ENCODE measurements at places on chromosomes 2 and 18.
A peak's percentile ranks its signal among the peaks of the same experiment; 100 is the strongest.

GRCh38 chr18:2997846-2998564 lies 14.9 kb downstream of the LPIN2 start:
- no peak for DNase-seq

DNA sequence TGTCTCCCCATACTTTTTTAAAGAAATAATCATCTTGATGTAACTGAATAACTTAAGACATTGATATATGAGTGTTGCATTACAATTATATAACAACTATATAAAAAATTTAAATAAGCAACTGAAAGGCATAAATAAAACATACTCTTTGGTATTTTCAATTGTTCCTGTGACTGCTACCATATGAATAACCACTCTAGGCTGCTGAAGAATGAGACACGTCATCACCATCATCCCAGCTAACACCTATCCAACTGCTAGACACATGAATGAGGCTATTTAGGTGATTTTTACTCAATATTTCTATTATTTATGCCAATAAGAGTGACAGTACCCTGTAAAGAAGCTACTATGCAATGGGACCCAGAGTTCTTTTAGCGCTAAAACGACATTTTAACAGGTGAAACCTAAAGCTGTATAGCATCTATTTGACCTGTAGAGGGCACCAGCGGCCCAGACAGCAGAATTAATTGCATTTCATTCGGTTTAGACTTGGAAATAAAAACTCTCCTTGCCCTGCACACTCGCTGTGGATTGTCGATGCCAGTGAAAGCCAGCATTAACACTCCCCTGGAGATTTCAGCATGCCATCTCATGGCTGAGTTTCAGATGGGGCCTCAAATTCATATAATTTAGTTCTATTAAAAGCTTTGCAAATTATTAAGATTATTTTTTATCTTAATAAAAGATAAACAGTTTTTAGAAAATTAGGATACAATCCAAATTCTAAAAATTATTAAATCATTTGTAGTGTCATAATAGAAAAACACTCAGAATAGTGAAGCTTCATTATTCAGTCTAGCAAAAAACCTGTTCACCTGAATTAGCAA lies 89.4 kb upstream of the MAP2 start:
- peak; percentile 55 for DNase-seq

GRCh38 chr2:42060718-42061619 lies 13.1 kb downstream of the PKDCC start:
- DNase-seq = no peak

GRCh38 chr2:131521961-131522781 lies 5.5 kb upstream of the CCDC74A start:
- no peak for DNase-seq

DNA sequence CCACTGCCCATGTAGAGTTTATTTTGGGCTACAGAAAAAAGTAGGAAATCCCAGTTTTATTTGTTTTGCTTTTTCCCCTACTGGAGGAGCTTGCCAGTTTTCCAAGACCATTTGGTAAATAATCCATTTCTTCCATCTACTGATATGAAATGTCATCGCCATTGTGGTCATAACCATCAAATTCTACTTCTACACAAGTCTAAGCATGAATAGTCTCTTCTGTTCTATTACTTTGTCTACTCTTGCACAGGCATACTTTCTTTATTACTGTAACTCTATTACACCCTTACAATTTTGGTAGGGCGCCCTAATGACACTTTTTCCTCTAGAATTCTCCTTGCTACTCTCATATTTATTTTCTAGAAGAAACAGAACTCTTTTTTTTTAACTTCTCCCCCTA lies 120.7 kb downstream of the ATAD2B start:
- no peak for DNase-seq

- no peak for DNase-seq
These were observed 12.2 kb upstream of the SOCS6 start for GRCh38 chr18:70276416-70277191.

GRCh38 chr18:8215741-8216140 lies 393.5 kb upstream of the RAB12 start:
- no peak for DNase-seq

GRCh38 chr2:11248-11941 lies 34.9 kb downstream of the FAM110C start:
- no peak for DNase-seq

DNA sequence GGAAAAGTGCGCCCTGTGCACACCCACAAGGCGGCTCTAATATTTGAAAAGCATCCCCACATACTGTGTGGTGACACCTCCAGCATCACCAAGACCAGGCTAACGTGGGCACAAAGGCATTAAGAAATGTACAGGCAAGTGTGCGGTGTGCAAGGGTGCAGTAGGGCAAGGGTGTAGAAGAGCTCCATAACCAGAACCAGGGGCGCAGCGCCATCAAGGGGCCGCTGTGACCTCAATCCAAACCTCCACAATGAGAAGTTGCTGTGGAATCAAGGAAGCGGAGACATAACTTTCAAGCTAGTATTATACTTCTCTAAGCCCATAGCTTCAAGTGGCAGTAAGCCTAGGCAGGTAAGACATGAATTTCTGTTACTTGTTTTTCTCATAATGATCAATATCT lies 13.0 kb downstream of the L3MBTL4 start:
- no peak for DNase-seq

DNA sequence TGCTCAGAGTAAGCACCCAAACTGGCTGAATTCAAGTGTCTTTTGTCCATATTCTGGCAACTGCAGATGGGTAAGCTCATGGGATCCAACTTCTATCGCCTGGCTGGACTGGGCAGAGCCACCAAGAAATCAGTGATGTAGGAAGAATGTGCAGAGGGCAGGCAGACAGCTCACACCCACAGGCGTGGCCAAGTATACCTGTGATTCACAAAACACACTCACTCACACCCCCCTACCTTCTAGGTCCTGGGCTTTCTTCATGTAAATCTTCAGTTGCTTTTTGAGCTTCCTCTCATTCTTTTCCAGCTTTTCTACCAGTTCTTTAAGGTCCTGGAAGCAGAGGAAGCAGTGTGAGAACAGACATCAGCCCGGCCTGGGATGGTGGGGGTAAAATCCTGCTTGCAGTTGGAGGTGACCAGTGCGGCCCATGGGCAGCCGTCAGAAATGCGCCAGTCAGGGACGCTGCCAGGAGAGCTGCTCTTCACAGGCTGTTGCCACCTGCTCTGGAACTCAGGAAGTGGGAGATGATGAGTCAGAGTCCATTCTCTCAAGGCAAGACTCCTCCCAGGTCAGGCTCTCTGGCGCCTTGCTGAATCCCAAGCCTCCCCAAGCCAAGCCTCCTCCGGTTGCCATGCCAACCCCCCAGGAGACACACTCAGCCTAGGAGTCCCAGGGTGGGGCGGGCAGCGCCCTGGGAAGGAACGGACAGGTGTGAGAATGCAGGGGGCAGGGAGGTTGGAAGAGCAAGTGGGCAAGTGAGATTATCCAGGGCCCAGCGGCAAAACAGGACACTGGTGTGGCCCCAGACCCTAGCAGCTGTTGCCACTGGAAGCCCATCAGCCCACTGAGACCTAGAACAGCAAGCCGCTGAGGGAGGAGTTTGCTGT lies 36.2 kb upstream of the ACAA2 start:
- peak; percentile 76 for DNase-seq

GRCh38 chr2:62201307-62201706 lies 5.4 kb downstream of the B3GNT2 start:
- DNase-seq = no peak

- no peak for DNase-seq
These were observed 890.7 kb upstream of the POU3F3 start for GRCh38 chr2:103963146-103963725.

GRCh38 chr18:24271381-24272228 lies 126.0 kb downstream of the OSBPL1A start:
- peak; percentile 76 for DNase-seq

DNA sequence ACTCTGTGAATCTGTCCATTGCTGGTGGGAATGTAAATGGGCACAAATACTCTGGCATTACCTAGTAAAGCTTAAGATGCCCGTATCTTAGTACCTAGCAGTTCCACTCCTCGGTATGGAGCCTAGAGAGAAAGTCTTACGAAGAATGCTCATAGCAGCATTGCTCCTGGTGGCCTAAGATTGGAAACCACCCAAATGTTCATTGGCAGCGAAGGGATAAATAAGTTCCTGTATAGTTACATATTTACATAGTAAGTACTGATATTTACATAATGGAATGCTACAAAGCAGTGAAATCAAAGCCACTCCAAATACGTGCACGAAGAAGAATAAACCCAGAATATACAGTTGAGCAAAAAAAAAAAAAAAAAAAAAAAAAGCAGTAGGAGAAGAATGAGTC lies 46.7 kb upstream of the PDIA6 start:
- DNase-seq = no peak

GRCh38 chr2:22557406-22557805 lies 827.6 kb upstream of the KLHL29 start:
- DNase-seq = no peak

DNA sequence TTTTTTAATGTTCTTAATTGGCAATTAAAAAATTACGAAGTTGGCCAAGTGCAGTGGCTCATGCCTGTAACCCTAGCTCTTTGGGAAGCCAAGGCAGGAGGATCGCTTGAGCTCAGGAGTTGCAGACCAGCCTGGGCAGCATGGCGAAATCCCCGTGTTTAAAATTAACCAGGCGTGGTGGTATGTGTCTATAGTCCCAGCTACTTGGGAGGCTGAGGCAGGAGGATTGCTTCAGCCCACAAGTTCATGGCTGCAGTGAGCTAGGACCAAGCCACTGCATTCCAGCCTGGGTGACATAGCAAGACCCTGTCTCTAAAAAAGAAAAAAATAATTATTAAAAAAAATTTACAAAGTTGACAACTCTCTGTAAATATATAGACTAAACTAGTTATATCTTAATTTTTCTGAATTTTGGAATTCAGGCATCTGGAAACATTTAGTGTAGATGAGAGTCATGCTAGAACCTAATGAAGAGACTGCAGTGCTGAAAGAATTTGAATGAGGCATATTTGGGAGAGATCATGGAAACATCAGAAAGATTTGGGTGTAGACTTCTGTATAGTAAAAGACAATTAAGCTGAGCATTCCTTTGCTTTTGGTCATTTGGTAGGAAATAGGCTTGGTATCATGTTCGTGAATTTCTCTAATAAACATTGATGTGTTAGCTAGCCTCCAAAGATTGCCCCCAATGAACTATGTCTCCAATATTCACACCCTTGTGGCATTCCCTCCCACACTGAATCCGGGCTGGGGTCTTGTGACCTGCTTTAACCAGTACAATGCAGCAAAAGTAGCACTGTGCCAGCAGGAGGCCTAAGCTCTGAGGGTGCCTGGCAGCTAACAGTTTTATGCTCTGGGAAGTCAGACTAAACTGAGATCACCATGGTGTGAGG lies 4.2 kb upstream of the ROCK1 start:
- peak; percentile 90 for DNase-seq

GRCh38 chr2:181953881-181954537 lies 31.6 kb upstream of the PPP1R1C start:
- DNase-seq = peak; percentile 59

- DNase-seq = no peak
These were observed 41.9 kb downstream of the ITGB6 start for GRCh38 chr2:160157861-160158829.

DNA sequence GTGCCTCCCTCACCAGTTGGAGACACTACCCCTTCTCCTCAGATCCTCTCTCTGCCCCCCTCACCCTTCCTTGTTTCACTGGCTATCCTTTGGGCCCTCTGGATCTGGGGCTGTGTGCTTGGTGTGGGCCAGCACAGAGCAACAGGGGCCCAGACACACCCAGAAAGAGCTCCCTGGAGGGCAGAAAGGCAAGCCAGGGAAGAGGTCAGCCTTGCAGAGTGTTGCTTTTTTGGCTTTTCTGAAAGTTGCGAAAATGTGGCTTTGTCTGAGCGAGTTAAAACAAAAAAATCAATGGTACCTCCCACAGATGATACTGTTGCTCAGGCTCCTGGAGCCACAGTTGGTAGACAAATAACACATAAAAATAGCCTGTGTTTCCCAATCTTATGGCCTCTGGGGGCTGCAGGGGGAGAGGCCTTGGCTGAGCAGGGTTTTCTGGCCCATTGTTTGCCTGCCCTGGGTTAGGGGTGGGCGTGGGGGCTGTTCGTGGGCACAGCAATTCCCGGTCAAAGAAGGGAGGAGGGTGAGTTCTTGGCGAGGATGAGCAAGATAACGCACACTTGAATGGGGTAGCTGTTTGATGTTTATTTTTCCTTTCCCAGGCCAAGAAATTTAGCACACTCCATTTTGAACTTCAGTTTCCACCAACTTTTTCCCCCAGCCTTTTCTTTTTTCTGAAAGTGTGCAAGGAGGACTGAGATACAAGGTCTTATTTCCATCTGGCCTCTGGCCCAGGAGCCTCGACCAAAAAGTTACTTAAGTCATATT lies 167.0 kb upstream of the HAAO start:
- DNase-seq = peak; percentile 66

DNA sequence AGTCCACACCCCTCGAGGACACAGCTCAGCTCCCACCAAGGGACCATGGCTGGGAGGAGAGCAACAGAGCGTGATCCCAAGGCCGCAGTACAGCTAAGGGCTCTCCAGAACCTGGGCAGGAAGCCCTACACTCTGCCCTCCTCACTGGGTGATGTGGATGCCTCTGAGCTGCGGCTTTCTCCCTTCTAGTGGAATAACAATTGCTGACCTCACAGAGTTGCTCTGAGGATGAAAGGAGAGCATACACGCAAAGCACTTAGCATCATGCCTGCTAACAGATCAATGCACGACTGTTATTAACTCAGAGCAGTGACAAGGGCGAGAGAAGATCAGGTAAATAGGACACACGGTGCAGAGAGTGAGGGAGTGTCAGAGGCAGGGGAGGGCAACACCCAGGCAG lies 74.2 kb downstream of the ZFP36L2 start:
- DNase-seq = no peak

GRCh38 chr2:224278531-224278930 lies 123.4 kb downstream of the FAM124B start:
- DNase-seq = peak; percentile 68

DNA sequence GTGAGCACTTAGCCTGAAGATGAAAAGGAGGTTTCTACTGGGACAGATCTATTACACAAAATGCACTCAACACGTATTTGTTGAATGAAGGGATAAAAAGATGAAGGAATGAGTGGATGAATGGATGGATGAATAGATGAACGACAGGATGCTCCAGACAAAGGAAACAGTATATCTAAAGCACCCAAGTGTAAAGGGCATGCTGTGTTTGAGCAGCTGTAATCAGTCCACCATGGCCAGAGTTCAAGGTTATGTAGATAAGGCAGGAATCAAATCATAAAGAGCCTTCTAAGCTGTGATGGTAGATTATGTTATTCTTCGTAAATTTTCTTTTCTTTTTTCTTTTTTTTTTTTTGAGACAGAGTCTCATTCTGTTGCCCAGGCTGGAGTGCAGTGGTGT lies 213.8 kb upstream of the FBXO11 start:
- DNase-seq = no peak

DNA sequence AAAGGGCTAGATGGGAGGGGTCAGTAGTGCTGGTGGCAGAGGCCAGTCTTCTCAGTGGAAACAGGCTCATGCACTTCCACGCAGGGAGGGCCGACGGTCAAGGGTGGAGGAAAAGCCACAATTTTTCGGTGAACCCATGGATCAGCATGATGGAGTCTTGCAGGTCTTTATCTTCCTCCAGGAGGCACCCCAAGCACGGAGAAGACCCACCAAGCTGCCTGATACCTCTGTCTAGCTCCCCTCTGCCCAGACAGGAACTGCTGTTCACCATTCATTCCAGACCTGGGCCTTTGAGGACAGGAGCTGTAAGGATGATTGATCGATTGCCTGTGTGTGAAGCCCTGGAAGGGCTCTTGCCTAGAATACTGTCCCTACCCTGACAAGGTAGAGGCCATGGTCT lies 2.8 kb upstream of the LRRFIP1 start:
- DNase-seq = no peak

- DNase-seq = peak; percentile 7
These were observed 20.8 kb downstream of the CCL20 start for GRCh38 chr2:227834423-227834822.
